CD4-positive, alpha-beta T cell treated with Interleukin-6 for 4 hours (primary cell): ENCODE measurements at places on chromosomes 2 and 18.

- DNase-seq = no peak
These were observed 45.0 kb downstream of the TCF7L1 start for GRCh38 chr2:85178154-85178553.

- no peak for DNase-seq
These were observed 101.5 kb upstream of the SETBP1 start for GRCh38 chr18:44579028-44579702.

GRCh38 chr2:157899125-157899839, 23.2 kb upstream of the ACVR1 start:
- DNase-seq = no peak

DNA sequence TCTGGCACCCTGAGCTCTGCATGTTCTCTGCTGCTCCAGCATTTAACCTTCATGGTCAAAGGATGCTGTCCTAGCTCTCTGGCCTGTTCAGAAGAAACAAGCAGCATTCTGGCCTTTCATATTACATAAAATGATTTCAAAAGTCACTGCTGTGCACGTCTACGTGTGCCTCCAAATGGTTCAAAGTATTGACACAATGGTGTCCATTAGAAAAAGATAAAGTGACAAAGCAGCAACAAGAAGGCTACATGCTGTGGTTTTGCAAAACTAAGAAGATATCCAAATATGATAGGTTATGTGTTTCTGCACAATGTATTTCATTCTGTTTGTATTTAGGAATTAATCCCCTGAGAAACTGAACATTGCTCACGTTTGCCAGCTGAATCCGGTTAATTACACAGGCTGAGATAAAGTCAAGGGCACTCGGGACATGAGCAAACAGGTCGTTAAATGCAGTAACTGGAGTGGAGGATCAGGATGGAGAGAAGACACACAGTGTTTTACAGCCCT, 258.5 kb downstream of the DOK6 start:
- DNase-seq = no peak

- DNase-seq = no peak
These were observed 255.7 kb downstream of the HNMT start for GRCh38 chr2:138219961-138220360.

DNA sequence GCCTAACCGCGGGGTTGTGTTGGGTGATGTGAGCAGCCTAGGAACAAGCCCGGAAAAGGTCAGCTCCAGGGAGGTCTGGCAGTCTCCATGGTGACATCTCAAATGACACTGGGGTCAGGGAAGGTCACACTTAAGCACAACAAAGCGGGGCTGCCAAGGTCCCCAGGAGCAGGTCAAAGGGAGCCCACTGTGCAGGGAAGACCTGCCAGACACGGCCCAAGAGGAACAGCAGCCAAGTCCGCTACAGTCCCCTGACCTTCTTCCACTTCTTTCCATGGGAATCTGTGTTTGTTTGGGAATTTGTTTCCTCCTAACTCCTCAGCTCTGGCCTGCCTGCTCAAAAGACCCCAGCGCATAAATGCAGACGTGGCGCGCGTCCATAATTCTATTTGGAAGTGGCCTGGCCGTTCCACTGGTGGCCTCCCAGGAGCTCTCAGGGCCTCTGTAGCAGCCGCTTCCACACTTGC, 232.1 kb upstream of the COPS8 start:
- DNase-seq = no peak

- DNase-seq = no peak
These were observed 7.2 kb upstream of the PROC start for GRCh38 chr2:127410871-127411652.

DNA sequence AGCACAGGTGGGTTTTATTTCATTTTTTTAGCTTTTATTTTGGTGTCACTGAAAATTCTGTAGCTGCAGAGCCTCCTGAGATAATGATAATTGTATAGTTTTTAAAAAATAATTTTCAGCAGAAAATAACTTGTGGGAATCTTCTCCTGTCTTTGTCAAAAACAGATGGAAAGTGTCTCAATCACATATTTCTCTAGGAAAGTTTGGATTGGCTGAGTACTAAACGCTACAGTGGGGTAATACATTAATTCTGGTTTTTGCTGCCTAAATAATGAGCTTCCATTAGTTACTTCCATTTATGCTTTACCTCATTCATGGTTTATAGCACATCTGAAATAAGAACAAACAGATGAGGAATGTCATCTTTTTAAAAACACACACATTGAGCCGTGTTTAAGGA, 2.2 kb downstream of the TWIST2 start:
- no peak for DNase-seq

DNA sequence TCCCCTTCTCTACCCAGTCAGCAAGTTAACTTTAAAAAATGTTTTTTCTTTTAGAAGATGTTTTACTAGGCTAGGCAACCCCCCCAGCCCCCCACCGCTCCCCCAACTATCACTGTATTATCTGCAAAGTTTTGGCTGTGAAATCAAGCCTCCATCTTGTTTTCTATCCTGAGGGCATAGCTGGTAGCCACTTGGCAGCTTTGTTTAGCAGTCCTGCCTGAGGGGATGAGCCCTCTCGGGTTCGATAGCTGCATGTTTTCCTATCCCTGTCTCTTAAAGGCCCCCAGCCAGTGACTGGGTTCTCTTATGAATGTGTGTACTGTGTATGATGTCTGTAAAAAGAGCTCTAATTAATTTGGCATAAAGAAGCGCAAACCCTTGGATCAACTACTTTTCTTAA, 43.4 kb downstream of the MRO start:
- DNase-seq = no peak

DNA sequence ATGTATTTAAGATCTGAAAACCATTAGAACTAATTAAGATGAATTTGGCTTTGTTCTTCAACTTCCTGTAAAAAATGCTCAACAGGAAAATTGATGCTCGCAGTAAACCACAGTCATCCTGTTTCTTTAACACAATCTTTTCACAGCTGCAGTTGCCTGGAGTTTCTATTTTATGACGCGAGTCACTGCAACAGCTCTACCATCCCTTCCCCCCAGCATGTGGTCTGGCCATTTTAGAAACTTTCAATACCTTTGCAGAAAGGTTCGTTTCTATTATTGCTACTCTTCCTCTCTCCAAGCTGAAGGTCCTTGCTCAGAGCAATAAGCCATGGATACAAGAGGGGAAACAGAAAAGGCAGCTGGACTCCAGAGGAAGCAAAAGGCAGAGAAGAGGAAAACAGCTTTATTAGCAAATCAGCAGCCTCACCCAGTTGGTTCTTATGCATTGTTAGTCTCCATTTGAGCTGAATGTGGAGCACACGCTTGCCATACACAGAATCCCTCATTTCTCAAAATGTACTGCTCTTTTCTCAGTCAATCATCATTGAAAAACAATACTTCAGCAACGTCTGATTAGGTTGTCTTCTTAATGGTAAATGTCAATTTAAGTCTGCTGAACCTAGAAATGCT, 3.9 kb downstream of the WIPF1 start:
- peak; percentile 78 for DNase-seq

- DNase-seq = no peak
These were observed 23.7 kb downstream of the MRPL33 start for GRCh38 chr2:27795093-27795834.

DNA sequence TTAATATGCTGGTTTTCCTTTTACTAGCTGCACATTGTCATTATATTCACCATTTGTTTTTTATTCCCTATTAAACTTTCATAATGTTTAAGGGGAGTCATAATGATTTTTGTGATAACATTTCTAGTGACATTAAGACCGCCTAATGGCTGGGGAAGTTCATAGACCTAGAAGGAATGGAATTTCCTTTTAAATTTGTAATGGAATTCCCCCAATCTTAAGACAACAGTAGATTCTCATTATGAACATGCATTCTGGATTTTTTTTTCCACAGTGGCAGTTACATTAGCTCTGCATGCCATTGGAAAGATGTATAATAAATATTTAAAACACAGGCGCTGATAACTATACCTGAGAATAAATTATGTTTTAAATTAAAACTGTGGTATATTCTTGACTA, 8.4 kb downstream of the YPEL5 start:
- DNase-seq = no peak

DNA sequence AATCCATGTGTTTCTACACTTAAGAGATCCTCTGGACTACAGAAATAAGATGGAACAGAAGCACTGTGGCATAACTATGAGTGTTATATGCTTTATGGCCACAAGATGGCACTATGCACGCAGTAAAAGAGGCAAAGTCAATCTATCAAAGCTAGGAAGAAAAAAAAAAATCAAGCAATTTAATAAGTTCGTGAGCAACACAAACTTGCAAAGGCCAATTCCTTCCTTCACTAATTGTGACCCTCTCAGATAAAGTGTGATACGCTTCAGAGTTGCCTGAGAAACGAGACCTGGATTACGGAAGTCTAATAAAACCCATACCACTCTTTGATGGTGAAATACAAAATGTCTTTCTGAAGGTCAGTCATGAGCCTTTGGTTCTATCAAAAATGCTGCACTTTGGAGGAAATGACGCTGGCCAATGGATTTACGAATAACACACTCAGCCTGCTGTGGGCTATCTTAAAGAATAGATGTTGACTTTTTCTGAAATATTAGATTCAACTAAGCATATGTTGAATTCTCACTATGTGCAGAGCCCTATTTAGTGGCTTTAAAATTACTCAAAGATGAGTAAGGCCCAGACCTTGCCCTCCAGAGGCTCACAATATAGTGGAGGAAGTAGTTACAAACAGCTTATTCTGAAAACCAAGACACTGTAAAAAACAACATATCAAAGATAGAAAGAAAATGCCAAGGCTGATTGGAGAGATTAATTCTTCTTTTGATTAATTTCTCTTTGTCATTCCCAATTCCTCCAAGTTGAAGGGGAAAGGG, 35.5 kb upstream of the TTR start:
- DNase-seq = peak; percentile 23

- no peak for DNase-seq
These were observed 1.1 kb upstream of the TET3 start for GRCh38 chr2:73983322-73984202.

- no peak for DNase-seq
These were observed 73.3 kb downstream of the TMEM18 start for GRCh38 chr2:603869-604268.

- no peak for DNase-seq
These were observed 2.1 kb downstream of the MSGN1 start for GRCh38 chr2:17818235-17818815.

DNA sequence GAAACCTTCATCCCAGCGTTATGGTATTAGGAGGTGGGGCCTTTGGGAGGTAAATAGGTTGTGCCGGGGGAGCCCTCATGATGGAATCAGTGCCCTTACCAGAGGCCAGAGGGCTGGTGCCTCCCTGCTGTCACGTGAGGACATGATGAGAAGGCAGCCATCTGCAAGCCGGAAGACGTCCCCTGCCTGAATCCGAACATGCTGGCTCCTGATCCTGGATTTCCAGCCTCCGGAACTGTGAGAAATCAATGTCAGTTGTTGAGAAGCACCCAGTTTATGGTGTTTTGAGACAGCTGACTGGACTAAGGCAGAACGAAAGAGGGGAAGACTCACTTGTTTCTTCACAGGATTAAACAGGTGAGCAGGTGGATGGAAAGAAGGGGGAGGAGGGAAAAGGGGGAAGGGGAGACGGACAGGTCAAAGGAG, 13.0 kb upstream of the KLF11 start:
- no peak for DNase-seq

- no peak for DNase-seq
These were observed 213.8 kb upstream of the HAAO start for GRCh38 chr2:43005975-43006833.

DNA sequence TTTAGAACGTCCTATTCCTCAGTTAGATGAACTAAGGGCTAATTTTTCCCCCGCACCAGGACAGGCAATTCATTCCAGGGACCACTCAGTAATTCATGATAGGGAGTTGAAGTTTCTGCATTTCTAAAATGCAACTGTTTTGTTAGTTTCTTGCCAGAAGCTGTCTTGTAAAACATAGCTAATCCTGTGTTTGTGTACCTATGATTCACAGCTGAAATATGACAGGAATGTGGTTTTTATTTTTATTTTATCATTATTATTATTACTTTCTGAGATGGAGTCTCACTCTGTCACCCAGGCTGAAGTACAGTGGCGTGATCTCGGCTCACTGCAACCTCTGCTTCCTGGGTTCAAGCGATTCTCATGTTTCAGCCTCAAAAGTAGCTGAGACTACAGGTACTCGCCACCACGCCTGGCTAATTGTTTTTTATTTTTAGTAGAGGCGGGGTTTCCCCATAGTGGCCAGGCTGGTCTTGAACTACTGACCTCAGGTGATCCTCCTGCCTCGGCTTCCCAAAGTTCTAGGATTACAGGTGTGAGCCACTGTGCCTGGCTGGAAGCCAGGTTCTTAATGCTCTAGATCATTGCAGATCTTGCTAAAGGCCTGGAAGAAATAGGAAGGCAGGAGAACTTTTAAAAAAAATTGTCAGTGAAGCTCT, 154.8 kb upstream of the FHL2 start:
- DNase-seq = no peak

DNA sequence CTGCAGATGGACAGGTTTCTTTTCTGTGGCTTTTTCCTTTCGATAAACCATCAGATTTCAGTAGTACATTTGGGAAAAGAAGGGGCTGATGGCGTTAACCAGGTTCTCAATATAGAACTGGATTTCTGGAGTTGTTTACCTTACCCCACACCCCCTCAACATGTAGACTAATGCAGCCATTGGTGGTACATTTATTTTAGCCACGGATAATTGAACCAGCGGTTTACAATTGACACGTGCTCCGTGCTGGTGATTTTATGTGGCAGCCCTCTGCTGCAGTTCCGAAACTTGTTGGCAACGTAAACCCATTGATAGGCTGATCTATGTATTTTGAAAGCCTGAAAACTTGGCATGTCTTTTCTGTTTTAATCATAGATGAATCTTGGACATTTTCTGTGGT, 5.4 kb downstream of the SOX11 start:
- no peak for DNase-seq

- no peak for DNase-seq
These were observed 112.1 kb downstream of the KYNU start for GRCh38 chr2:142989273-142990204.

- DNase-seq = peak; percentile 39
These were observed 8.4 kb upstream of the NR4A2 start for GRCh38 chr2:156340804-156341451.

DNA sequence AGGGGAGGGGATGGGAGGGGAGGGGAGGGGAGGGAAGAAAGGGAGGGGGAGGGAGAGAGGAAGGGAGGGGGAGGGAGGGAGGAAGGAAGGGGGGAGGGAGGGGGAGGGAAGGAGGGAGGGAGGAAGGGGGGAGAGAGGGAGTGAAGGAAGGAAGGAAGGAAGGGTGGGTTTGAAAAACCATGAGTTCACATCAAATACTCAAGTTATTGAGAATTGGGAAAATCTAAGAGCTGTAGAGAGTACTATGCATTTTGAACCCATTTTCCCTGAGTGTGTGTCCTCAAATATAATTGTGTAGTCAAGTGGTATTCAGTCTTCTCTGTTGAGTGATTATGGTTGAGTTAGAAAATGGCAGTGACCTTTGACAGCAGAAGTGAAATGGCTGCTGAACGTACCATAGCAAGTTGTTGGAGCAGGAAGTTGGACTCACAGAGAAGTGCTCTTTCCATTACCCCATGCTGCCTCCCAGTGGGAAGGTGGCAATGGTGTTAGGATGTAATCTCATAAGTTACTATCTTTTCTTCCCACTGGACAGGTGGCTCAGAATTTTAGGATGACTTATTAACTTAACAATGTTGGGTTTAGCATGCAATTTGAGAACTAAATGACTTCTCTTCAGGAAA, 214.6 kb downstream of the SETBP1 start:
- DNase-seq = peak; percentile 25

- DNase-seq = no peak
These were observed 51.7 kb downstream of the NEB start for GRCh38 chr2:151682459-151683003.

GRCh38 chr2:145861940-145862339, 1342.0 kb upstream of the ZEB2 start:
- DNase-seq = no peak
